Naive thymus-derived CD8-positive, alpha-beta T cell (primary cell): ENCODE measurements at places on chromosomes 1 and 21.

DNA sequence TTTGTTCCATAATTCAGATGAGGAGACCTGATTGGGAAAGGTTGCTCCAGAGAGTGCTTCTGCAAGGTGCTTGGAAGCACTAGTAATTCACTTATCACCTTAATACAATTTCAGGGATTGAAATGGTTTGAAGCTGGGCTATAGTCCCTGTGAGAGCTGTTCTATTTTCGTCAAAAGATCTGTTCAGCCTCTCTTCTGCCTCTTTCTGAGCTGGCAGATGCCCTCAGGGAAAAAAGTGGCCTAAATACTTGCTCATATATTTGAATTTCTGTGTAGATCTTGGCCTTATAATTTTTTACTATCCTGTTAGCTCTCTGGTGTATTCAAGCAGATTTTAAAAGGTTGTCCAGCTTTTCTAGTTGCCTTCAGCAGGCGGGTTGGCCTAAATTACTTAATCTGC is 22.3 kb downstream of the C1orf146 start:
- DNase-seq = no peak

DNA sequence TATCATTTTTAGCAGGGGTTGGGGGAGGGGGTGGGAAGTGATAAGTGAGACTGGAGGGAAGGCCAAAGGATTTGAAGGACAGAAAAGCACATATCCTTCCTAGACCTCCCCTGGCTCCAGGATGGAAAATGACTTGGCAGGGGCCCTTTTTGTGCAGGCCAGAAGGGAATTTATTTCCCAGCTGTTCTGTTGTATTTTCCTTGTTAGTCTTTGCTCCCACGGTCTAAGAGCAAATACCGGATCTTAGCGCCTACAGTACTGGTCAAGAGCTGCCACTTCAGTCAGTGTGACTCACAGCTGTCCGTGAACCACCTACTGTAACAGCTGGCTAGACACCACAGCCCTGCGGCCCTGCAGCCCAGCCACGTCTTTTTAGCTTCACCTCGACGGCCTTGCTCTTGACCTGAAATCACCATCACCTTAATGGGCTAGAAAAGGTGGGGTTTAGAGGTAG is 51.0 kb upstream of the ERRFI1 start:
- DNase-seq = no peak

- no peak for DNase-seq
Measured at GRCh38 chr1:114462963-114463362, 48.0 kb downstream of the TRIM33 start.

- no peak for DNase-seq
Measured at GRCh38 chr1:11676386-11677103, 4.4 kb downstream of the MAD2L2 start.

DNA sequence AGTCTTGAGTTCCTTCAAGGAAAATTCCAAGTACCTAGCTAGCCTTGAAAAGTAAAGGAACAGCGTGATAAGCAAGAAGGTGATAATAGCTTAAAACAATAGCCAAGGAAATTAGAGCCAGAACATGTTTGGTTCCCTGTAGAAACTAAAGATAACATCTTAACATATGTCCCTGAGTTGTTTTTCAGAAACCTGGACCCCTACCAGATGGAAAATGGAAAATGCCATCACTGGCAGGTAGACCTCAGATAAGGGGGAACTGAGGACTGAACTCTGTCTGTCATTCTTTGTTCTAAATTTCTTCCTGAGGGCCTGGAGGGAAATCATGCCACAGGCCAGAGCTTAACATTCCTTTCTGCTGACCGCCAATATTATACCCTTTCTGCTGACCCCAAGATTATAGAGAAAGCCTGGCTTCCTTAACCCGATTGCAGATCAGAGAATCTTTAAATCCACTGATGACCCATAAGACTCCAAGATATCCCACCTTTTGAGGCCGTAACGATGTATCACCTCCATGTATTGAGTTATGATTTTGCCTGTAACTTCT is 23.4 kb downstream of the CNIH3 start:
- DNase-seq = no peak

DNA sequence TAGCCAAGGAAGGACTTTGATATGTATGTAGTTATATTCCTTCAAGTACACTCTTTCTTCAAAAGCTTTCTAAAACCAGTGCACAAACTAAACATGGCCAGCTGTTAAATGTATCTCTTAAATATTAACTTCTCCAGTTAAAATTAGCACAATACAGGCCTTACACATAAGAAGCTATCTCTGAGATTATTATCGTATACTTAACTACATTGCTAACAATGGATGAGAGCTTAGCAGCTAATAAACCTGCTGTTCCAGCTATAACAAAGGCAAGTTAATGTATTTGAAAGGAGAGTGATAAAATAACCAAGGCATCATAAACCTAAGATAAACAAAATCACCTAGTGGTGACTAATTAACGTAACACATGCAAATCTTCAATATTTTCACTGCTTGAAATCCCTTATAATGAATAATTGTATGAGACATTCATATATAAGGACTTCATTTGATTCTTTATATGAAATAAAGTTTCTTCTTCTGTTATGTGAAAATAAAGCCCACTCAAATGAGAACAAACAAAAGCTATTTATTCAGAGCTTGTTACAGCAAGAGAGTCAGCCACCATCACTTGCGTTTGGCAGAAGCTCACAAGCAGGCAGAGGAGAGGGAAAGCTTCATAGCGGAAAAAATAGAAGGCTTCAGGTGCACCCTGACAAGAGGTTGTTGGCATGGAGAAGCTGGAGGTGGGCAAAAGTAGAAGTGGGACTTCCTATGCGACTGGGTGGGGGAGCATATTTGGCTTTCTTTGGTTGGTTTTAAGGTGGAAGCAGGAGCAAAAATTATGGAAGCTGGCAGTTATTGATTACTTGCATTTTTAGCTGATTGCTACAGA is 274.1 kb upstream of the CHRM3 start:
- no peak for DNase-seq

- no peak for DNase-seq
Measured at GRCh38 chr1:53615101-53615500, 123.9 kb downstream of the GLIS1 start.

- no peak for DNase-seq
Measured at GRCh38 chr1:31432592-31433395, 19.8 kb downstream of the SERINC2 start.

- DNase-seq = no peak
Measured at GRCh38 chr1:189657715-189658114, 819.9 kb downstream of the BRINP3 start.

- DNase-seq = no peak
Measured at GRCh38 chr1:116564426-116564825, 6.4 kb downstream of the CD58 start.

DNA sequence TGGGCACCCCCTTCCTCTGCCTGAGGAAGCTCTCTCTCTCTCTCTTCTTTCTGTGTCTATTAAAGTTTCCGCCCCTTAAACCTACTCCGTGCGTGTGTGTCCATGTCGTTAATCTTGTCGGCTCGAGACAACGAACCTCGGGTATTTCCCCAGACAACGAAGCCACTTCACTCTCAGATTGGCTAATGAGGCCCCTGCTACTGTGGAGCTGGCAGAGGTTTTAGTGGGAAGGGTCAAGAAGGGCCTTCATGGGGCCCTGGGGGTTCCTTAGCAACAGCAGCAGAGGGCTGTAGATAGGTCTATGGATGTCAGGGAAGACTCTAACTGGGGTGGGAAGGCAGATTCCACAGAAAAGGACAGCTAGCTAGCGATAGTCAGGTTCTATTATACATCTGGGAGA is 239.8 kb upstream of the RAB4A start:
- DNase-seq = no peak

- no peak for DNase-seq
Measured at GRCh38 chr1:247453997-247454396, 3.9 kb downstream of the OR2B11 start.

GRCh38 chr1:184050636-184051035 is 894 bp upstream of the TSEN15 start:
- DNase-seq = no peak

GRCh38 chr21:37587203-37587602 is 220.6 kb downstream of the DYRK1A start:
- no peak for DNase-seq

- DNase-seq = peak; percentile 57
Measured at GRCh38 chr1:155591770-155592169, 18.2 kb upstream of the MSTO1 start.

DNA sequence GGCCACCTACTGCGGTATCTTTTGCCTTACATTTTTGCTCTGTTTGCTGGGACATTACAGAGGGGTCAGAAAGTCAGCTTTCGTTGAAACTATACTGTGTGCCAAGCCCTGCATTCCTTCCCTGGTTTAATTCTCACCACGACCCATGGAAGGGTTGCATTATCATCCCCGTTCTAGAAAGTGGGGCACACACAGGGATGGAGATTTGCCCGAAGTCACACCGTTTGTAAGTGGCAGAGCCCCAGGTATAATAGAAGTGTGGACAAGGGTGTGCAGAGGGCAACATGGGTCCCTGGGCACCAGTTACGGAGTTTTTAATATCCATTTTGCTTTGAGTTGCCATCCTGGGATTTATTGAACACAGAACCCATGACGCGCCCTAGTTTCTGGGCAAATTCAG is 11.8 kb downstream of the DMRTB1 start:
- DNase-seq = no peak

DNA sequence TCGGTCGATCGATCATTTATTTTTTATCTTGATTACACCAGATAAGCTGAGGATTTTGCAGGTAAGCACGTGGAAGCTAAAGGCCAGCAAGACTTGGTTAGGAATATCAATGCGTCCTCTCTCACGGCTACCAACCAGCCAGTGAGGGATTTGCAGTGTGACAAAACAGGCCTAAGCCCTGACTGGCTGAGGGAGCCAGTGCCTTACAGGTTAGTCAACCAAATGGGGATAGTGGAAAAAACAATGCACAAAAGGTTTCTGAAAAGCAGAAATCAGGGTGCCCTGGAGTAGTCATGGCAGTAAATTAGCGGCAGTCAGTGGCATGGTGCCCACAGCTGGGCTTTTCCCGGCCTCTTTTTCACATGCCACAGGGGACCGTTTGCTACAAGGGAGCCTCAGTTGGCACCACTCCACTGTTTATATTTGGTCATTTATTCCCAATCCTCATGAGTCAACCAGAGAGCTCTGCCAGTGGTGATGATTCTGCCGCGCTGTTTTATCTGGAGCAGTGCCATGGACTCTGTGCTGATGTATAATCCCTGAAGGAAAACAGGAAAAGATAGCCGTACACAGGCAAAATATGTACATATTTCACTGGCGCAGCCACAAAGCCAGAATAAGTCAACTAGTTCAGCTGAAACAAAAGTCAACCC is 167.6 kb downstream of the RHOU start:
- DNase-seq = no peak

DNA sequence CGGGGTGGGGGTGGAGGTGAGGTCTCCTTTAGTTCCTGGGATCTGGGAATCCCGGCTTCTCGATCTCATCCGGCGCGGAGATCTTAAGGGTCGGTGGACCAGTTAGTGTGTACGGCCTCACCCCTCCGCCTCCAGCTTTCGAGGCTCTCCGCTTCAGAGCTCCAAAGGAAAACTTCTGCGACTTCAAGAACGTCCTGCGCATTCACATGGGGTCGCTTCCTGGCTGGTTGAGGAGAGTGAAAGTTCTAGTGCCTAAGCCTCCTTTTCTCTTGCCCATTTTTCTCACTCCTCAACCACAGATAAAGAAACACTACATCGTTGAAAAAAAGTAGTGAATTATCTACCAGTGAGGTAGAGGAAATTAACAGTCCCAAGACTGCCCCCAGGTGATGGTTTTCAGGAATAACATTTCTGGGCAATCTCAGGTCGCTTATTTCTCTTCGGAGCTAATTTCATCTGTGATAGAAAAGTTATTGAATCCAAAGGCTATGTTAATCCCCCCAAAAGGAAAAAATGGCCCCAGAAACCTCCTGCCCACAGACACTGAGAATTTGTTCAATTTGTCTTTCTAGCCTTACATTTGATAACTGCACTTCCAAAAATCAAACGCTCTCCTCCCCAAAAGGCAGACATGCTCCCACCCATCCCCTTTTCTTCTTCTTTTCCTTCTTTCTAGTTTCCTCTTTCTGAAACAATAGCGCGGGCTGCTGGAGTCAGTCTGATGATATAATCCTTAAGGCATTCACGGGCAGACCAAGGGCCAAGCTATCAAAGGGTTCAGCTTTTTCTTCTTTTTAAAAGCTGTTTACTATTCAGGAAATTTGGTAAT is 20.6 kb upstream of the TBX15 start:
- no peak for DNase-seq

DNA sequence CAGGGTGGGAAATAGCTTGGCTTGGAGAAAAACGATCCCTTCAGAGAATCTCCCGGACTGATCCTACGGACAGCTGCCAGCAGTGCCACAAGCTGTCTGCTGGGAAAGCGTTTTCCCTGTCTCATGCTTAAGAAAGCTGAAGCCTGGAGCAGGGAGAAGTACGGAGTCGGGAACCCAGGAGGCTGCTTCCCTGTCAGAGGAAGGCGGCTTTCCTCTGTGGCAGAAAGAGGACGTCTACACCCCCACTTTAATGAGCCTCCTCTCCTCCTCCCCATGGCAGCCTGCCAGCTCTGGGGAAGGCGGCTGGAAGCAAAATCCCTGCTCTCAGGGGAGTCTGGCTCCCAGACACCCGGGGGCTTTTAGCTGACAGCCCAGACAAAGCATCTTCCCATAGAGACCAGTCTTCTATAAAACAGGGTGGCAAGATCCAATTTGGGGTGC is 7.3 kb downstream of the KIF21B start:
- no peak for DNase-seq

GRCh38 chr21:46662765-46663500 is 27.5 kb downstream of the PRMT2 start:
- no peak for DNase-seq

DNA sequence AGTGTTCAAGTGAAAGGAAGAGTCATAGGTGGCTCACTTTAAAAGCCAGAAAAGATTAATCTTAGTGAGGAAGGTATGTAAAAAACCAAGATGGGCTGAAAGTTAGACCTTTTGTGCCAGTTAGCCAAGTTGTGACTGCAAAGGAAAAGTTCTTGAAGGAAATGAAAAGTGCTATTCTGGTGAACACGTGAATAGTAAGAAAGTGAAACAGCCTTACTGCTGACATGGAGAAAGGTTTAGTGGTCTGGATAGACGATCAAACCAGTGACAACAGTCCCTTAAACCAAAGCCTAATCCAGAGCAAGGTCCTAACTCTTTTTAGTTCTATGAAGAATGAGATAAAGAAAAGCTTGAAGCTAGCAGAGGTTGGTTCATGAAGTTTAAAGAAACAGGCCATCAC is 106.4 kb downstream of the CTH start:
- DNase-seq = no peak

DNA sequence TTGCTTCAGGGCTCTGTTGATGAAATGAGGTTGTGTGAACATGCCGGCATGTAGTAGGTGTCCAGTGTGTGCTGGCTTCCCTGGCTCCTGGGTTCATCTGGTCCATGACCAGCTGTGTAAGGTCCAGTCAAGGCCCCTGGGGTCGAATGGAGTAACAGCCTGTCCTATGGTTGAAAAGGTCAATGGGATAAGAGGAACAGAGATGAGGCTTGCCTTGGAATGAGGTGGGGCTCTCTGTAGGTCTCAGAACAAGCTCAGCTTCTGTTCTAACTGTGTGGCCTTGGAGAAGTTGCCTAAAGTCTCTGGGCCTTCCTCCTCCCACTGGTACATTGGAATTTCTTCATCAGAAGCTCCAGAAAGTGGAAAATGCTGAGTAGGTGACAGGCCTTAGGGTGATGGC is 26.6 kb downstream of the RPS6KA1 start:
- no peak for DNase-seq
